ENCODE measurements at places on chromosomes 4 and X.

GRCh38 chr4:166088576-166088975, 215.5 kb downstream of the TLL1 start:
- no peak for DNase-seq

- no peak for DNase-seq
Observed at GRCh38 chrX:14946606-14947155, 73.5 kb downstream of the MOSPD2 start.

DNA sequence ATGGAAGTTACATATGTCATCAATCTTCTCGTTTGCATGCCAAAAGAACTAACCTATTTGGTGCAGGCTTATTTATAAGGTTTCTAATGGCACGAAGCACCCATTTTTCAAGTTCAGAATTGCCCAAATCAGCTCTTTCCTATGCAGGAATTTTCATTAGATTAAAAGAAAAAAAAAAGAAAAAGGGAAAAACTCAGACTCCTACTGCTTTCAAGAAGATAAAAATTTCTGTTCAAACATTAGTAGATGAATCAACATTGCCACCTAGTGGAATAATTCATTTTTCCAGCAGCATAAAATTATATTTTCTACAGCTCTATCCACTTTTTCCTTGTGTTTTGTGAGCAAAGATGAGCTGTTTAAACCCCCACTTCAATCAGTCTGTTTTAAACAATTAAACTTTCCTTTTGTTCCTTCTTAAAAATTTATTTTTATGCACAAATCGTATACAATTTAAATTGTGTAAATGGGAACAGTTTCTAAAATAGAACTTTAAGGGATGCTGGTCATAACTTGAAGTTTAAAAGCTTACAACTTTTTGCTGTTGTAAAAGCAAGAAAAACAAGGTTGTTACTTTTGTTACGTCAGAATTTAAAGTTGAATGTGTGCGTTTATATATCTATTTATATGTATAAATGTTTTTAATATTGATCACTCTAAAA, 309.9 kb downstream of the ARAP2 start:
- peak; percentile 48 for DNase-seq

DNA sequence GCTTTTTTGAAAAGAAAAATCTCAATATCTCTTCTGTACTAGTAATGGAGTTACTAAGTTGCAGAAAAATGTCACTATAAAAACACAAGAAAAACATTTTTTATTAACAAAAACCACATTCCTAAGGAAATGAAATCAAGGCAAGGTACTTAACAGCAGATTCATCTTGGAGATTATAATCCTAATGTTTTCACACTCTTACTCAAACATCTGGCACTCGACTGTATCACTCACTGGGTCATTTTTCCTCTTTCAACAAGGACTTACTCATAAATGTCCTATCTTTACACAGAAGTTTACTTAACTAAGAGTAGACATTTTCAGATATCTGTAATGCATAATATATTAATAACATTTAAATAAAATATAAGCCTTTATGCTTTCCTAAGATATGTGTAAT, 216.6 kb downstream of the NR3C2 start:
- no peak for DNase-seq

DNA sequence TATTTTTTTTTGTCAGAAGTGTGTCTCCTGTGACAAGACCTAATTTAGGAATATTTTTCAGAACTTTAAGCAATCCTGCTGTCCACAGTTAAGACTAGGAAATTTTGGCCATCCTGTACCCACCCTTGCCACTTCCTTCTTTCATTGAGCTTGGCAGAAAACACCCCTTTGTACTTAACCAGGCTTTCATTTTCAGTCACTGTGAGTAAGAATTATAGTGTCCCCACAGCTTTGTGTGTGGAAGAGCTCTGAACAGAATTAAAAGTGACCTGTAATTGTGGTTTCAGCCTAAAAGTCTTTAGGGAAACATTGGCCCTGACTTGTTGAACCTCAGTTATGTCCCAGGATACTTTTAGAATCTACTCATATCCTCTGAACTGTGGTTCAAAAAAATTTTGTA, 153.7 kb upstream of the BMP3 start:
- no peak for DNase-seq

DNA sequence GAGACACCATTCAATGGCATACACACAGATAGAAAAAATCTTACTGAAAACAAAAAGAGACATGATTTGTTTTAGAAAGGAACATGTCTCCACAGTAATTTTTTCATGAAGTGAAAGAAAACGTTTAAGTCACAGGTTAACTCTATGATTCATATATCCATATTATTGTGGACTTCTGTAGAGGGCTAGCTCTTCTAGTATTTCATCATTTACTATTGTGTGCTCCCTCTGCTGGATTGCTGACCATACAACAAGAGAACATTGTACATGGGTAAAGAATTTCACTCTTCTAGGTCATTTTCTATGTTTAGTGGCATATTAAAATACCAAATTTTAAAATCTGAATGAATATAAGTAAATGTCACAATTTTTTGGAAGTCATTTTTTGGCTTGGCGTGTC, 91.8 kb upstream of the POU3F4 start:
- DNase-seq: no peak

DNA sequence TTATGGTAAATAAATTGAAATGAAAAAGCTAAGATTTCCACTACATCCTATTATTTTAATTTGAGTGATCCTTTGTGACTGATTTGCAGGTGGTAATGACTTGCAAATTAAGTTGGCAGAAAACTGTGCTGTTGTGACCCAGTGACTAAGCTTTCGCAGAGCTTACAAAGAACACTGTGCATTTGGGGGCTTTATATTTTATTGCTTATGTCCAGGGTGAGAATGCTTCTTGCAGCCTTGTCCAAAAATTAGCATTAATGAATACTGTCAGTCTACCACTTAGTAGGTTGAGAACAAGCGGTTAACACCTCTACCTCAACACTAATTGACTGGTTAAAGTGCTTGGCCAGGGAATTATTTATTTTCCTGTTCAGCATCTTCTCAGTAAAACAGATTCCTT, 991.3 kb upstream of the DIAPH2 start:
- no peak for DNase-seq

DNA sequence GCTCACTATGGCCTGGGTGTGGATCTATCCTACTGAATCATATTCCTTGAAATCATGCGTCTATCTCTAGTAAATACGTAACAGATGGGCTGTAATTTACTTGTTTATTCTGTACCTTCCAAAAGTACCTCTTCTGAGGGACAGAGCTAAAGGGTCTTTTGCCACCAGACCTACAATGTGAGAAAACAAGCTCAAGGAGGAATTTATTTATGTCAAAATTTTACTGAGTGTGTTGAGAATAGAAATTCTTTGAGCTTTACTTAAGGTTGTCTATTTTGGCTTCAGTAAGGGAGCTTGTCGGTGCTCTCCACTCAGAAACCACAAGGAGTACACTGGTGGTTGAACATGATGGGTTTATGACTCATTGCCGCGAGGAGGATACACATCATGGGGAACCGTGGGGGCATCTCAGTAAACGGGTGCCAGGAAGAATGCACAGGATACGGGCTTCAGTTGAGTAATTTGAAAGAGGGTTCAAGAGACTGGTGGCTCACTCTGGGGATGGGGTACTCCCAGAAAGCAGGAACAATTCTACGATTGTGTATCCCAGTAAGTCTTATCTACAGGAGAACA, 3.0 kb downstream of the ANK2 start:
- peak; percentile 70 for DNase-seq

- peak; percentile 20 for DNase-seq
Observed at GRCh38 chr4:141078871-141079270, 54.4 kb downstream of the RNF150 start.

DNA sequence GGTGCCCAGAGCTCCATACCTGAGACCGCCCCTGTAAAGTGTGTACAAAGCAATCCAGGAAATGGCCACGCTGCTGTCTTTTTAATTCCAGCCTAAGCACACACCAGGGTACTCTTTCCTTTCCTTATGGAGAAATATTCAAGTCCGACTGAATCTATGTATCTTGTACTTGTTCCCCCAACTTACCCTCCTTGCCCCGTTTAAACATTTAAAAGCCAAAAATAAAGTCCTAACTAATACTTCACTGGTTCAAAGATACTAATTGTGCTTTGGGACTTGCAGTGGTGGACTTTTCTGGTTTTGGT, 731 bp upstream of the AMMECR1 start:
- no peak for DNase-seq

DNA sequence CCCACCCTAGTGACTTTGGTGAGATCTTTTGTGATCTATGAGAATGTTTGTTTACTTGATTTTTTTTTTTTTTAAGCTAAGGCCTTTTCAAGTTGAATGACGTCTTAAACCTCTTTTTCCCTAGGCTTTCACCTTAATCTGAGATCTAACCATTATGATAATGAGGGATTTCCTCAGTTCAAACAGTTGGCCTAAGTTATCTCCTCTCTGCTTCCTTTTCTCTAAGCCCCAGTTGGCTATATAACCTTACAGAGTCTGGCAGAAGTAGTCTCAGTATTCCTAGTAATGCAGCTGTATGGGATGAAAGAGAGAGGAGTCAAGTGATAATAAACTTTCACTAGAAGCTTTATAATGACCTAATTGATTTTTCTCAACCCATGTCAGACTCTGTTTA, 99.0 kb downstream of the STIM2 start:
- DNase-seq: no peak

GRCh38 chr4:57401586-57401985, 291.4 kb upstream of the IGFBP7 start:
- no peak for DNase-seq

DNA sequence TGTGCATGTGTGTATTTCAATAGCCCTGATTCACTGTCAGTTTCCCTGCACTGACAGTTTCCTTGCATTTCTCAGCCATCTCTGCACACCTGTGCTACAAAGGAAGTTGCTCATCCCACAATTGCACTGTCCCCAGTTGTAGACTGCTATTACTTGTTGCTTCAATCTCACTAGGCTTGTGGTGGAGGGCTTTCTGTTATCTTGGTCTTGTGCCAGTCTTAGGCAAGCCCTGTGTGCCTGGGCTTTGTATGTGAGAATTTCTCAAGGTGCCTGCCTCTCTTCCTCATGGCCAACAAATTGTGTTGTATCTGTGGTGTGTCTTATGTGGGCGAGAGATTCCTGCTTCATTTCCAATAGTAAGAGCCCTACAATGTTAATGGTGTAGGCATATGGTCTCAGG, 467.4 kb downstream of the GRIA2 start:
- DNase-seq: no peak

GRCh38 chrX:23732704-23733103, 10.4 kb downstream of the ACOT9 start:
- DNase-seq: no peak

- DNase-seq: no peak
Observed at GRCh38 chrX:28550331-28550872, 36.8 kb upstream of the IL1RAPL1 start.

DNA sequence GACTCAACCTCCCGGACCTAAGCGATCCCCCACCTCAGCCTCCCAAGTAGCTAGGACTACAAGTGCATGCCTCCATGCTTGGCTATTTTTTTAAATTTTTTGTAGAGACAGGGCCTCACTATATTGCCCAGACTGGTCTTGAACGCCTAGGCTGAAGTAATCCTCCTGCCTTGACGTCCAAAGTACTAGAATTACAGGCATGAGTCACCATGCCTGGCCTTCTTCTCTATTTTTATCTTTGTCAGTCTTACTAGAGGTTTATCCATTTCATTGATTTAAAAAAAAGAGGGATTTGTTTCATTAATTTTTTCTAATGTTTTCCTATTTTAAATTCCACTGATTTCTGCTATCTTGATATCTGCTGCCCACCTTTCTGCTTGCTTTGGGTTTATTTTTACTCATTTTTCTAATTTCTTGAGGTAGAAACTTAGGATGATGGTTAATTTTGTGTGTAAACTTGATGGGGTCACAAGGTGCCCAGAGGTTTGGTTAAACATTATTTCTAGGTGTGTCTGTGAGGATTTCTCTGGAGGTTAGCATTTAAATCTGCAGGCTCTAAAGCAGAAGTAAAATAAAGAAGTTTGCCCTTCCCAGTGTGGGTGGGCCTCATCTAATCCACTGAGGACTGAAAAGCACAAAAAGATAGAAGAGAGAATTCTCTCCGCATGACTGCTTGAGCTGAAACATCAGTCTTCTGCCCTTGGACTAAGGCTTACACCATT, 116.2 kb upstream of the DCLK2 start:
- DNase-seq: peak; percentile 66

GRCh38 chr4:158929939-158930638, 161.3 kb downstream of the FNIP2 start:
- DNase-seq: peak; percentile 12

DNA sequence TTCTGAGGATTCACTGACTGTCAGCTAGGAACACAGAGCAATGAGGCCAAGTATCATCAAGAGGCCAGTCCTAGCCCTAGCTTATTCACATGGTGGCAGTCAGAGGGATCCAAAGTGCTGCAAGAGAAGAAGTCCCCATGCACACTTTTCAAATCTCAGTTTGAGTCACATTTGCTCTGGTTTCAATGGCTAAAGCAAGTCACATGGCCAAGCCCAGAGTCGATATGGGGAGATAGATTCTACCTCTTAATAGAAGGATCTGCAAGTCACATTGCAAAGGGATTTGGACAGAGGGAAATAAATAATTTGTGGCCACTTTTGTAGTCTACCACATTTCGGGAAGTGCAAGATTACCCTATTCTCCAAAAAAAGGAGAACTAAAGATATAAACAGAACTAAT, 3.7 kb upstream of the LCORL start:
- no peak for DNase-seq

DNA sequence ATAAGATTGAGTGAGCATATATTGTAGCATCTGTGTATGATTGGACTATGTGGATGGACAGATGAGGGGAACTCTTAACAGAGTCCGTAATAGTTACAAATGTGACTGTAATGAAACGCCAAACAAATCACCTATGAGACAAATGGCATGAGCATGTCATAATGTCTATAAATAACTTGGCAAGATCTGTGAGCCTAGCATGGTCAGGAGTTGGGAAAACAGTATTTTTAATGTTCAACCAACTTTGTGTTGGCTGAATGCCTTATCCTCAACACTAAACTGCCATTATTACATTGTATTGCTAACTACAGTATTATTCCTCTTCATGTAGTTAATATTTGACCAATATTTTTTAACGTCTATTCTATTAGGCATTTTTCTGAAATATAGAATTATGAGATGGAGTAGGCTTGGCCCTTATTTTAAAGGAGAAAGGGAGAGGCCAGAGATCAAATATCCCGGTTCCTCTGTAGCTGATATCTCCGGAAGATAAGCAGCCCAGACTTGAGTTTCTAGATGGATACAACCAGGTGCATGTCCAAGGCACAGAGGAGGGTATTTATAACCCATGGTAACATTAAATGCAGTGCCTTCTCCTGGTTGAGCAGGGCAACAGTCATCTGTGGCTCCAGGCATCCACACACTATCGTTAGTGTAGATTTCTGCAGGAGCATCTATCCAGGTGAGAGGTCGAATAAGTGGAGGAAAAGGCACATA, 32.7 kb downstream of the PF4 start:
- DNase-seq: no peak

DNA sequence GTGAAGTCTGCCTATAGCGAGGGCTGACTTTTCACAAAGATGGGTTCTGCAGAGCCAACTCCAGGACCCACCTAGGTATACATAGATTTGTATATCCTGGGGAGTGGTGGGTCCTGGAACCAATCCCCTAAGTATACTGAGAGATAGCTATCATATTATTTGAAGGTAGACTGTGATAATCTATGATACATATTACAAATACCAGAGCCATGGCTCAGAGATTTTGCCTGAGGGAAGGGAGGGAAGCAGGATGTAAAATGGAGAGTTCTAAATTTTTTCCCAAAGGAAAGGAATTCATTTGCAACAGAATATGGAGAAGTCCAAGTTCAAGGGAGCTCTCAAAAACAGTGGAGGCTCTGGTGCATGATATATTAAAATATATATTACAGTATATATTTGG, 7.2 kb downstream of the TCEAL3 start:
- DNase-seq: no peak
